ENCODE measurements at places on chromosomes 12 and 14.

GRCh38 chr12:88945051-88945732, 364.9 kb upstream of the KITLG start:
- DNase-seq = no peak

DNA sequence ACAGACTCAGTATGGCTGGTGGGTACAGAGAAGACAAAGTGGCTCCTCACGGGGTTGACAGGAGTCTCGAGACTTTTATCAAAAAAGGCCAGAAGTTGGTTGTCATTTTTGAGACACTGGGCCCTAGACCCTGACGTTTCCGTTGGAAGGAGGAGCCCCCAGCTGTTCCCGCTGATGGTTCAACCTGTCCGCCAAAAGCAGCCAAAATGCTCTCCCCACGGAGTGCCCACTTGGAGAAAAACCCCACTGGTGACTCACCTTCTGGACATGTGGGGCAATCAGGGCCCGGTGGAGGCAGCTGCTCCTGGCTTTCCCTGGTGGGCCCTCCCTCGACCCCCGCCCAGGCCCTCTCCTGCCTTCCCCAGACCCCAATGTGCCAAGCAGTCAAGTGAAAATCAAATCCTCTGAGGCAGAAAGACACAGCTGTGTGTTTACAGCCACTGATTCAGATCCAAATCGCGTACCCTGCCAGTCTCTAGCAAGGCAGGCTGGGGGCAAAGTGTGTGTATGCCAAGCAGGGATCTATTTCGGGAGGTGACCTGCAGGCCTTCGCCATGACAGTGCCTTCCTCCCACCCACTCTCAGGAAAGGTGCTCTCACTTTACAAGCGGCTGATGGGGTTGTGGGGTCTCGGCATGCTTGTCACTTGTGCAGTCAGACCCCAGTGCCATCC, 347.4 kb downstream of the DPF3 start:
- DNase-seq = no peak

DNA sequence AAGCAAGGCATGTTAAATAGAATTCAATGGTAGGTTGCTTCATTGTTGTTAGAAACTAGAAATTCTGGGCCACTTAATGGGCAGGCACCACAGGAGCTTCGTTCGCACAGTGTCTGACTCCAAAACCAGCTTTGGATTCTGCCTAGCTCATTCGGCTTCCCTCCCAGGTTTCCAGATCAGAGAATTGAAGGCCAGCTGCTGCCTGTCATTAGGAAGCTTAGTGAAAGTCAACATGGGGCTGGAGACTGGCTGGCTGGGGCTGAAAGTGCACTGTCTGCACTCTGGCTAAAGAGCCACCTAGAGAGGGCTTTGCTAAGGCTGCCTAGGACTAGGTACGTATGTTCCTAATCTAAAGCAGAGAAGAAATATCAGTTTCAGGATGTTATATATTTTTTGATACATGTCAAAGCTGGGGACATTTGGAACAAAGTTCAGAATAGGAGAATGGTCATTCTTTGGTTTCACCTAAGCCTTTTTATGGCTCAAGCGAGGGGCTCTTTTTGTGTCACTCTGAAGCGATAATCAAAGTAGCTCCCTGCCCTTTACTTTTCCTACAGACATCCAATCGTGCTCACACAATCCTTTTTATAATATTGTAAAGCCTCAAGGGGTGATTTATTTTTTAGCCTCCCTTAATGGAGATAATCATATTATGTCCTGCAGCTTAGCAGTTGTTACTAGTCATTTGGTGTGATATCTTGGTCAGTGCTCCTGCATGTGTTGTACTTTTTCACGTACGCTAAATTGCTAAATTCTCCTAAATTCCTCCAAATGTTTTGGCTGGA, 238.5 kb upstream of the NAV3 start:
- DNase-seq = no peak

GRCh38 chr12:561908-562593, 101.2 kb downstream of the NINJ2 start:
- DNase-seq = no peak

- DNase-seq = no peak
These were observed 592 bp downstream of the KRT7 start for GRCh38 chr12:52233462-52234207.

- DNase-seq = no peak
These were observed 14.9 kb downstream of the DCAF5 start for GRCh38 chr14:69137843-69138535.

- no peak for DNase-seq
These were observed 467.8 kb downstream of the NRXN3 start for GRCh38 chr14:78637908-78638475.

DNA sequence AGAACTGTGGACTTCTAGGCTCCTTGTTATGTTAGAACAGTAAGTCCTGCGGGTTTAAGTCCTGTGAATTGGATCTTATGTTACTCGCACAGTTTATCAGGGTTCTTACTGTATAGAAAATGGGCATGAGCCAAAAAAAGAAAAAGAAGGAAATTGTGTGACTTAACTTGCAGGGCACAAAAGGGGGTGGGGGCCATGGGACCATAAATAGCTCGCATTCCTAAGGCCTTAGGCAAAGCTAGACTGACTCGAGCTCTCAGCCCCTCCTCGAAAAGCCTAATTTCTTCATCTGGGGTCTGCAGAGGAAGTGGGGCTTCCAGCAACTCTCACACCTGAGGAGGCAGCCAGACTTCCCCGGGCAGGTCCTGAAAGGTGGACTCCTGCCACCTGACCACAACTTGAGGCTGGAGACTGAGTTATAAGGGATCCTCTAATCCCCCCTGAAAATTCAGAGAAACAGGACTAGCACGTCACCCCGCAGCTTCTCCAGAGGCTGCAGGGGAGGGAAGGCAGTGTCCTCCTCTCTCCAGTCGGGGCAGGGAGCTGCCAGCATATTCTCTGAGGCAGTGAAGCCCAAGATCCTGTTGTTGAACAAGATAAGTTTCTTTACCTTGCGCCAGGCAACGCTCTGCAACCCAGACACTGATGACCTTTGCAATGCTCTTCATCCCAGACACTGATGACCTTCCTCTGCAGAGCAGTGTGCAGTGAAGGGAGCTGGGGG, 280.5 kb downstream of the PCNX1 start:
- DNase-seq = no peak

GRCh38 chr14:105136401-105137322, 31.9 kb downstream of the JAG2 start:
- no peak for DNase-seq

DNA sequence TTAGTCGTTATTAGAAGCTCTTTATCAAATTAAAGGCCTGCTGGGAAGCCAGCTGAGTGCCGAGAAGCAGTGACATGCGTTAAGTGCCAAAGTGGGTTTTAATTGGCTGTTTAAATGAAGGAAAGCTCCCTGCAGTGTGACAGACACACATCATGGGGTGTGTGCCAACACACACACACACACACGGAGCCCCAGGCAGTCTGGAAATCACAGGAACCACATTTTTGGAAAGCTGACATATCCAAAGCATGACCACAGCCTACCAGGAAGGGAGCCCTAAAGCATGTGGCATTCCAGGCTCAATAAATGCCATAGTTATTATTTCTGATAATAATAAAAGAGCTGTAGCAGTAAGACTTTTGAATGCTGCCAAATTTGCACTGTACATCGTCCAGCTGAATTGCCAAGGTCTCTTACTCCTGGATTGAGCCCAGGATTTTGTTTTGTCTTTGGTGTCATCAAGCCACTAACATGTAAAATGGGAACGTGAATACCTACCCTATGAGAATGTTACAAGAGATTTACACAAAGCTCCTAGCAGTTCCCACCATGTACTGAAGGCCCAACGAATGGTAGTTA, 135.1 kb downstream of the TMEM30B start:
- DNase-seq = no peak

GRCh38 chr14:52923902-52924575, 26.8 kb downstream of the FERMT2 start:
- no peak for DNase-seq

DNA sequence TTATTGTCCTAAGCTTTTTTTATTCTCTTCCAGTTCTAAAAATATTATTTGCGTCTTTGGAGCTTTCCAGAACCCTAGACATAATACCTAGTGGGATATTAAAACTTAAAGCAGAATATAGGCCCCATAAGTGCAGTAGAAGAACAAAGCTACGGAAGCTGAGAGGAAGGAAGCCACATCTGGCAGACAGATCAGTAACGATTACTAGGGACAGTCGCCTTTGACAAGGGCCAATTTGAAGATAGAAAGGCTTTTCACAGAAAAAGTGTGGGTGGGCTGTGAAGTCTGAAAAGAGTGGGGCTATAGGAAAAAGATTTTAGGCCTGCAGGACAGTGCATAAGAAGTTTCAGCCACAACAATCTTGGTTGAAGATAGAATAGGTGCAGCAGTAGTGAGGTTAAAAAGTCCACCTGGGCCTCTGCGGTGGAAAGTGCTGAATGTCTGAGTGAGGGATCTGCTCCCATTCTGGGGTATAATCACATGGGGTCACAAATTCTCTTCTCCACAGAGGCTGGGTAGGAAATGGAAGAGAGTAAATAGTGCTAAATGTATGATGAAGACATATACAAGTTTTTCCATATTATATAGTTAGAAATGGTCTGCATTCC, 114.5 kb downstream of the CMAS start:
- DNase-seq = no peak

DNA sequence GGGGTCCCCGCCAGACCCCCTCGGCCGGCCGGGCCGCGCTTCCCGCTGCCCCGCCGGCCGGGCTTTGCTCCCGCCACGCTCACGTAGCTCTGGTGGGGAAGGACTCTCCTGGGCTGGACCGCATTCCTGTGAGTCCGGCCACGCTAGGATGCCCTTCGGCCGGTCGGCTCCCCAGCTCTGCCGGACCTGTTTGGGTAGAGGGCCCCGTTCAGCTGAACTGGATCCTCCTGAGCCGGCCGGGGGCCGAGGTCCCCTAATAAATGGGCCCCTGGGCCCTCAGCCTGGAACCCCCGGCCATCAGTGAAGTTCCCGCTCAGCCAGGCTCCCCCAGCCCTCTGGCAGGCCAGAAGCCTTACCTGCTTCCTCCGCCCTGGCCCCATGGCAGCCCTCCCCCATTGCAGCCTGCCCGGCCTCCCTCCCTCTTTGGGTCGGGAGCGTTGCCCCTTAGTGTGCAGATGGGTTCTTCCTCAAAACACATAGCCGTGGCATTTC, 593 bp downstream of the UNC119B start:
- DNase-seq = no peak

DNA sequence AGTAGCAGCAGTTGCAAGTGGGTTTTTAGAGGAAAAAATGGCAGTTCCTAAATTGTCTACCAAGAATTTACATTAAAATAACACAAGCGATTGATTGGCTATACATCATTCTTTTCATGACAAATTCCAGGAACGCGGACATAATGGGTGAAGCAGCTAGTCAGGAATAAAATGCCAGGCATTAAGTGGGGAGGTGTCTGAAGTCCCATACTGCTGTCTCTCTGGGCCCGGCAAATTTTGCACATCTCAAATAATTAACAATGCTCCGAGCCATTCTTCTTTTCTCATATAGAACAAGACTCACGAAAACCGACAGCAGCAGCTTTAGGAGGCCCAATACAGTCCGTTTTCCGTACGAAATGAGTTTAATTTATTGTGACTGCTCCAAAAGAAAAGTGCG, 696 bp downstream of the RPL36AL start:
- no peak for DNase-seq

DNA sequence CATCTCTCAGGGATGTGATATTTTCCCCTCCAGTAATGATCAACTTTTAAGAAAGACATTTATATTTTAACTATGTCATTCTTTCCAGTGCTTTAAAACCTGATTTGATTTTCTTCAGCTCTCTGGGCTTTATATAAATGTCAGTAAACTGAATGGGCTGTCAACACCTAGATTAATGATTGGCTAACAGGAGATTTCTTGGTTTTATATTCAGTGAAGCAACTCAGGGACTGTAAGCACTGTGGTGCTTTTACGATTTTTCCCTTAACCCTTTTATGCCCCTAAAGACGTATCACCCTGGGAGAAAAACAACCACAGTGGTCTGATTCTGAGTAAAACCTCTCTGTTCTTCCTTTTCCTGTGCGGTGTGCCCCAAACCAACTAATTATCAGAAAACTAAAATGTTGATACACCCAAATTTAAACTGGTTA, 38.0 kb downstream of the PTGER2 start:
- no peak for DNase-seq

GRCh38 chr12:119692997-119693396, 25.1 kb downstream of the PRKAB1 start:
- no peak for DNase-seq

- no peak for DNase-seq
These were observed 1.2 kb downstream of the LPCAT3 start for GRCh38 chr12:7016958-7017571.

- DNase-seq = no peak
These were observed 197.3 kb upstream of the SFSWAP start for GRCh38 chr12:131513606-131514005.

DNA sequence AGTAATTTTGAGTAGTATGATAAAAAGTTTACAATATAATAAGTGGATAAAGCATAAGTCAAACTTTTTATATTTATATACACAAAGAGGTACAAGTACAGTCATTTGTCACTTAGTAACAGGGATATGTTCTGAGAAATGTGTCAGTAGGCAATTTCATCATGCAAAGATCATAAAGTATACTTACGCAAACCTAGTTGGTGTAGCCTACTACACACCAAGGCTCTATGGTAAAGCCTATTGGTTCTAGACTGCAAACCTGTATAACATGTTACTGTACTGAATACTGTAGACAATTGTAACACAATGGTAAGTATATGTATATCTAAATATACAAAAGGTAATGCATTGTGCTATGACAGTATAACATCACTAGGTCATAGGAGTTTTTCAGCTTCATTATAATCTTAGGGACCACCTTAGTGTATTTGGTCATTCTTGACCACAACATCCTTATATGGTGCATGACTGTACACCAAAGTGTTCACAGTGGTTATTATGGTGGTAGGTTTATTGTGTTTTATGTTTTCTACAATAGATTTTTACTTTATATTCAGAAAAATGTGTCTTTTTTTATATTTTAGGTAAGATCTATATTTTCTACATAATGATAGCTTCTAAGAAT, 14.9 kb upstream of the SCFD1 start:
- no peak for DNase-seq

DNA sequence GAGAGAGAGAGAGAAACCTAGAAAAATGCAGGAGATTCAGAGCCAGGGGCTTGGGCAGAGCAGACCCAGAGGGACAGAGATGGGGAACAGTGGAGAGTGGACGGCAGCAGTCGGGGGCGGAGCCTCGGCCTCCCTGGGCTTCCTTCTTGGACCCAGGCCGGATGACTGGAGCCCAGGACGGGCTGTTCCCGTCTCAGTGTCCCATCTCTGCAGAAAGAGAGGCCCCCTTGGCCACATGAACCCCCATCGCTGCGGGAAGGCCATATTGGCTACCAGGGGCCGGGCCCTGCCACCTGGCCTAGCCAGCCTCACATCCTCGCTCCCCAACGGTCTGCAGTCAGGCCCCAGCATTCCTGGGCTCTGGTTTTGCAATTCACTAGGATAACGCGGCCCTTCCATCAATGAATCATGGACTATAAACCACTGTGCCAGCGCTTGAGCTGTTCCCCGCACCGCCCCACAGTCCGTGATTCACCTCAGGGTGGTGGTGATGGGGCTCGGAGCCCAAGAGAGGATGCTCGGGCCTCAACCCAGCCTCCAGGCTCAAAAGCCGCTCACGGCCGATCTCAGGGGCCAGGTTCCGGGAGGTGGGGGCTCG, 116.5 kb downstream of the RFLNA start:
- no peak for DNase-seq

- DNase-seq = no peak
These were observed 24.2 kb downstream of the SH2B3 start for GRCh38 chr12:111429828-111430432.

GRCh38 chr12:56932146-56932545, 2.1 kb downstream of the SDR9C7 start:
- no peak for DNase-seq
